CD4-positive, alpha-beta T cell (primary cell): ENCODE measurements at places on chromosomes 2 and 18.

DNA sequence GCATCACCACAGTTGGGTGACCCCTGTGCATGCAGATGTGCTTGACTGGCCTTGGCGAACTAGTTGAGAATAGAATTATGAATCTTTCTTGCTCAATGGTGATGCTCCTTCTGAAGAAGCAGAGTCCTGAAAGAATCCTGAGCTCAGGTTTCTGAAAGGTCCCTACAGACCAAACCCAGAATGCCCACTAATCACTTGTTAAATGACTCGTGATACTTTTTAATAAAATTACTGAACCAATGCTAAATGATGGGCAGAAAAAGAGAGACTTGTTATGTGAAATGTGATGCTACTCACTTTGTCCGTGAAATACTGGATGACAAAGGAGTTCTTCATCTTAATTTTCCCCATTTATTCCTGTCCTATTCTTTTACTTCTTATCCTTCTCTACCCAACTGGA is 263.5 kb upstream of the LRRTM1 start:
- DNase-seq: no peak

GRCh38 chr2:190837420-190837819 is 43.2 kb upstream of the GLS start:
- DNase-seq: no peak

DNA sequence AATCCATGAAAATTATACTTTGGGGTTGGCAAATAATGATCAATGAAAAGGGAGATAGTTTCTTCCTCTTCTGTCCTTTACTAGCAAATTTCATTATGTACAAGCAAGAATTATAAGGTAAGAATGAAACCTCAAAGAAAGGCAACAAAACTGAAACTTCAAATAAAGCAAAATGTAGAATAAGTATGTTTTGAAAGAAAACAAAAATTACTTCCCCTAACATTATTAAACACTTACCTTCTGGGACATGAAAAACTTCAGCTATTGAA is 29.4 kb downstream of the THADA start:
- no peak for DNase-seq

GRCh38 chr2:174161490-174161889 is 86.8 kb downstream of the OLA1 start:
- no peak for DNase-seq

DNA sequence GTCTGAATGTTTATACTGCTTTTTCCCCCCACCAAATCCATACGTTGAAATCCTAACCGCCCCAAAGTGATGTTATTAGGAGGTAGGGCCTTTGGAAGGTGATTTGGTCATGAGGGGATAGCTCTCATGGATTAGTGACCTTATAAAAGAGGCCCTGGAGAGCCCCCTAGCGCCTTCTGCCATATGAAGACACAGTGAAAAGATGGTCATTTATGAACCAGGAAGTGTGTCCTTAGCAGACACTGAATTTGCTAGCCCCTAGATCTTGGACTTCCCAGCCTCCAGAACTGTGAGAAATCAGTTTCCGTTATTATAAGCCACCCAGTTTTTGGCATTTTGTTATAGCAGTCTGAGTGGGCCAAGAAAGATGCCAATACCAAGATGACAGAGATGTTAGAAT is 7.2 kb upstream of the TSN start:
- no peak for DNase-seq

- DNase-seq: no peak
These were observed 48.1 kb downstream of the MYOM1 start for GRCh38 chr18:3171631-3172030.

- DNase-seq: no peak
These were observed 270.6 kb upstream of the RGPD4 start for GRCh38 chr2:107556038-107556627.

DNA sequence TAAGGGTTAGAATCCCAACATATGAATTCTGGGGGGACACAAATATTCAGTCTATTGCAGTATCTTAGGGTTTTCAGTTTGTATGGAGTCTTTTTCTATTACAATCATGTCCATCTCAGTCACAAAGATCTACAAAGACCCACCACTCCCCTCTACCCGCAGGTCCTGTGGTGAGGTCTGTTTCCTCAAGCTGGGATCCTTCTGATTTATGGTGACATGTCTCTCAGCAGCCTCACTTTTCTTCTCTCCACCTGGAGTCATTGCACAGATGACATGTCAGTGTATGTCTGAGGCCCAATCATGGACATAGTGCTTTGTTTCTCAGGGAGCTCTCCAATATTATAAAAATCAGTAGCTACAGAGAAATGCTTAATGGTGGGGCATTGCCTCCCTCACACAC is 113.4 kb upstream of the RAB27B start:
- no peak for DNase-seq
